ENCODE measurements at places on chromosomes 11 and 22. TPM values are rescaled to one million over a fixed set of nuclear protein-coding genes. Genes with fewer than 3 reads are reported as not detected.
A peak's percentile ranks its signal among the peaks of the same experiment; 100 is the strongest.

The LYVE1 gene
- total RNA-seq: not detected

DNA sequence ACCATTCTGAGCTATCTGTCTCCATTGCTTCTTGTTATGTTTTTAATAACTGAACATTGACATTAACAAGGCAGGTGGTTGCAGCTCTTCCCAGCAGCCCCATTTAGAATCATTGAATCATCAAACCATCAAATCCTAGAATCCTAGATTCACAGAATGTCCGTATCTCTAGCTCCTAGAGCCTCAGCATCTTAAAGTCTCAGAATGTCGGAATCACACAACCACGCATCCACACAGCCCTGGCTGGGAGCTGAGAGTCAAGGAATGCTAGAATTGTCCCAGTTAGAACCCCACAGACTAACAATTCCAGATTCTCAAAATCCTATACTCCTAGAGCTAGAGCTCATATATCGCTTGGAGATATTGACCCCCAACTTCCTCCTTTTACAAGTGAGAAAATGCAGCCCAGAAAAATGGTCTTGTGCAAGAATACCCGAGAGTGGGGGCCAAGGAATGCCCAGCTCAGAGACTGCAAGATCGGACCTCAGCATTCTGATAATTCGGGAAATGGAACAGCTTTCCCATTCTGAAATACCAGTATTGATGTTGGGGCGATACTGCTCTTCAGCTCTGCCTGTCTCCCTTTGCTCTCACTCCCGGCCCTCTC, 38.8 kb downstream of the PDE2A start:
- no peak for DNase-seq

DNA sequence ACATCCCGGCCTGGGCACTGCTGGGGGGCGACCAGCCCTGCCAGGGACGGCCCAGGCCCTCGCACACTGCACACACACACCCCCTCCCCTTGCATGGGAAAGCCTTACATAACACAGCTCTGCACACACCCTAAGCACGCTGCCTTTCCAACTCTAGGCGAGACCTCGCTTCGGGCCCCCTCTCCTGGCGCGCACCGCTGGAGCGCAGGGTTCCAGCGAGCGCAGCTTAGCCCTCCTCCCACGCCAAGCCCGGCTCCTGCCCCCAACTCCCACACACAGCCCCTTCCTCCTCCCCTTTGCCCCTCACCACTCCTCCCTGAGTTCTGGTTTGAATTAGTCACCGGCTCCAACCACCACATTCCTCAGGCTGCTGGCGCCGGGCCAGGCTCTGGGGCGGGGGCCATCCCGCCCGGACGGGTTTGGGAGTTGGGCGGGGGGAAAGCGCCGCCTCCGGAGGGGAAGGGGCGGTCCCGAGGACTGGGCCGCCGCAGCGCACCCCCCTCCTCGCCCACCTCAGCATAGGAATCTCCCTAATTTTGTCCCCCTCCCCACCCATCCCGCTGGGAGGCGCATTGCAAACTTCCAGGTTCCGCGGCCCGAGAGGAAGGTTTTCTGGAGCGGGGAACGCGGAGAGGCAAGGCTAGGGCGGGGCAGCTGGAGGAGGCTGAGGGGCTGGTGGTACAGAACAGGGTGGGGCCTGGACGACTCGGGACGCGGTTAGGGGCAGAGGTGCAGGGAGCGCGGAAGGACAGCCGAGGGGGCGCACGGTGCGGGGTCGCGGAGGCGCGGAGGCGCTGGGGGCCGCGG, 966 bp downstream of the AHNAK start:
- peak; percentile 91 for DNase-seq

DNA sequence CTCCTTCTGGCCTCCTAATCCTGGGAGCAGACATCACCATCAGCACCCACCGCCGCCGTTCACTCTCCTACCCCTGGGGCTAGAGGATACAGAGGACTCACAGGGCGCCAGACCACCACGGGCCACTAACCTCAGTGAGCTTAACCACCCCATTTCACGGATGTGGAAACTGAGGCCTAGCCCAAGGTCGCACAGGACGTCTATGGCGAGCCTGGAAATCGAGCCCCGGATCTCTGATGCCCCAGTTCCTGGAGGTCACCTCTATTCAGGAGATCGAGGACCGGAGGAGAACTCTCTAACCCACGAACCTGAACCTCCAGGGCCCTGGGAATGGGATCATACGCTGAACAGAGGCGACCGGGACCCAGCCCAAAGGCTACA, 349 bp downstream of the TIMM10 start:
- DNase-seq: peak; percentile 4

- no peak for DNase-seq
Measured at GRCh38 chr11:12806113-12806512, 131.9 kb downstream of the TEAD1 start.

The GAB4 gene
- not detected for total RNA-seq

DNA sequence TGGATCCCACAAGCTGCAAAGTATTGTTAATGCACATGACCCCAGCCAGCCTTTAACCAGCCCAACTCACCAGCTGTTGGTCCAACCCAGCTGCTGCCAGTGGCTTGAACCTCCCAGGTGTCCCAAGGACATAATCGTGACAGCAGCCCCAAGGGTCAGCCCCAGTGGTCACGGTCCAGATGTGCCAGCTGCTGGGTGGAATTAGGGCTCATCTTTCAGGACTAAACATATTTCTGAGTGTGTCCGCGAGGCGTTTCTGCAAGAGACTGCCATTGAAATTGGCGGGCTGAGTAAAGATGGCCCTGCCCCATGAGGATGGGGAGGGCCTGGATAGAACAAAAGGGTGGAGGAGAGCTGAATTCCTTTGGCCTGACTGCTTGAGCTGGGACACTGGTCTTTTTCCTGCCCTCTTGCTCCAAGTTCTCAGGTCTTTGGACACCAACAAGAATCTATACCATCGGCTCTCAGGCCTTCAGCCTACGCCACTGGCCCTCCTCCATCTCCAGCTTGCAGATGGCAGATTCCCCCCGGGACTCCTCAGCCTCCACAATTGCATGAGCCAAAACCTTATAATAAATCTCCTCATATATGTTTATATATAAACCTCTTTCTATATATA, 240.2 kb downstream of the MN1 start:
- DNase-seq: no peak

- peak; percentile 98 for DNase-seq
Measured at GRCh38 chr11:3627291-3627690, 14.5 kb downstream of the ART5 start.

- no peak for DNase-seq
Measured at GRCh38 chr11:126181939-126182730, 29.3 kb downstream of the RPUSD4 start.
